SK-N-SH (cell line): ENCODE measurements at places on chromosomes 3 and 15.
A peak's percentile ranks its signal among the peaks of the same experiment; 100 is the strongest.

DNA sequence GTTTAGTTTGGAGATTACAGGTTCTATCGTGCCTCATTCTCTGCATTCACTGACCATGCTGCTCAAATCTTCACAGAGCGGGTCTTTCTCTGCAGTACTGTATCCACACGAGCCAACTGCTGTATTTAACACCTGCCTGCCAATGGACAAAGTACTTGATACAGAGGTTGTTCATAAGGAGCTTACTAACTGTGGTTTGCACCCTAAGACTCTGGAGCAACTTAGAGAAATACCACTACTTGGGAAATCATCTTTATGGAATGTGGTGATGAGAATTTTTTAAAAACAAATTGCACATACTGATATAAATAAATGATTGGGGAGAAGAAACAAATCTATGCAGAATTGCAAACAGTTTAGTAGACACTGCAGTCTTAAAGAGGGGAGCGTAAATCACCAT is 90.0 kb downstream of the PPP2R3A start:
- DNase-seq, result no peak

DNA sequence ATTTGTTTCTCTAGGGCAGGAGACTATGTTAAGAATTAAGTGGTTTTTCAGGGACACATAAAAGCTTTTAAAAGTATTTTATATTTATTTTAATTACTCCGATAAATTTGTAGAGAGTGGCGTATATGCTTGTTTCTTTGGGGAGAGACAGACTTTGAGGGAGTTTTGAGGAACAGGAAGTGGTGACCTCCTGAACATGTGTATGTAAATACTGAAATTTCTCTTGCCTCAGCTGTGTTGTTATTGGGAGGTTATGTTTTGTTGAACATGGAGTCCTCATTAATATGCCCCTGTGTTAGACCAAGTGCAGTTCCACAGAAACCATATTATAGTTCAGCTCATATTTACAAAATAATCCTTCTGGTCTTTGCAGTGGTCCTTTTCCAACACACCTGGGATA is 41.8 kb upstream of the UTS2B start:
- DNase-seq, result no peak

GRCh38 chr3:46874430-46874829 is 3.1 kb upstream of the PTH1R start:
- no peak for DNase-seq

DNA sequence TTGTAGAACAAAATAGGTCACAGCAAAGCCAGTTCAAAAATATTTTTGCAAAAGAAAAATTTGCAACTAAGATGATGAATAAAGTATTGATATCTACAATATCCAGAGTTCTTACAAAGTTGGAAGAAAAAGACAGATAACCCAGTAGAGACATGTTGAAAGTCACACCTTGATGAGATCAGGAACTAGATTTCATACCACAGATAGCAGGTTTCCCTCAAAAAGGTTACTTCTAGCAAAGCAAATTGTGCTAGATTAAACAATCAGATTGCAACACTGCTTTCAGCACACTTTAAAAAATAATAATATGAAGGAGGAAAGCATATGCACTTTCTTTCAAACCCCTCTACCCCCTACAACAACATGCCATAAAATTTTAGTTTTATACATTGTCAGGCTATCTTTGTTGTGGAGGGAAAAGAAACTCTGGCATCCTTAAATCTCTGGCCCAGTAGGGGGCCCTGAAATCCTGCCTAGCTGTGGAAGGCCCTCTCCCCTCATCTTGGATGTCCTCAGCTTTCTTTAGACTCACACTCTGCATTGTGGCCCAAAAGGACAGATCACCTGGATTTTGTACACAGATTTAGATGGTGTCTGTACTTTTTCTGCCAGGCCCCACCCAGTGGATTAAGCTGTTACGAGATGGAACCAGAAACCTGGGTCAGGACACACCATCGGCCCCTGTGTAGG is 50.9 kb downstream of the CCR3 start:
- no peak for DNase-seq

DNA sequence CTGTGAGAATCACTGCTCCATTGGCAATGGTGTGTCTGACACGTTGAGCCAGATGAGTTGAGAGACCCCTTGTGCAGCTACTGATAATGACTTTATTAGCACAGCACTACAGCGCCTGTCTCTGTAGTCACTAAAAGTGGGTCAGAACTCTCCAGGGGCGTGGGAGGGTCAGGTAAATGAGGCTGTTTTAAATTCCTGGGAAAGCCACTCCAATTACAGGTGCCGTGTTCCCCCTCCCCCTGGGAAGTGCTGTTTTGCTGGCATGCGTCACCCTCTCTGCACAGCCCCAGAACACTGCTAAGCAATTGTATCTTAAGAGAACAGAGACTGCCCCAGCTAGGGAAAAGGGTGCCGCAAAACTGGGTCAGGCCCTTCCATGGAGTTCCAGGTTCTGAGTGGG is 21.5 kb upstream of the CPNE9 start:
- no peak for DNase-seq

- DNase-seq, result peak; percentile 78
Measured at GRCh38 chr3:14144423-14145075, 19.7 kb downstream of the TMEM43 start.

DNA sequence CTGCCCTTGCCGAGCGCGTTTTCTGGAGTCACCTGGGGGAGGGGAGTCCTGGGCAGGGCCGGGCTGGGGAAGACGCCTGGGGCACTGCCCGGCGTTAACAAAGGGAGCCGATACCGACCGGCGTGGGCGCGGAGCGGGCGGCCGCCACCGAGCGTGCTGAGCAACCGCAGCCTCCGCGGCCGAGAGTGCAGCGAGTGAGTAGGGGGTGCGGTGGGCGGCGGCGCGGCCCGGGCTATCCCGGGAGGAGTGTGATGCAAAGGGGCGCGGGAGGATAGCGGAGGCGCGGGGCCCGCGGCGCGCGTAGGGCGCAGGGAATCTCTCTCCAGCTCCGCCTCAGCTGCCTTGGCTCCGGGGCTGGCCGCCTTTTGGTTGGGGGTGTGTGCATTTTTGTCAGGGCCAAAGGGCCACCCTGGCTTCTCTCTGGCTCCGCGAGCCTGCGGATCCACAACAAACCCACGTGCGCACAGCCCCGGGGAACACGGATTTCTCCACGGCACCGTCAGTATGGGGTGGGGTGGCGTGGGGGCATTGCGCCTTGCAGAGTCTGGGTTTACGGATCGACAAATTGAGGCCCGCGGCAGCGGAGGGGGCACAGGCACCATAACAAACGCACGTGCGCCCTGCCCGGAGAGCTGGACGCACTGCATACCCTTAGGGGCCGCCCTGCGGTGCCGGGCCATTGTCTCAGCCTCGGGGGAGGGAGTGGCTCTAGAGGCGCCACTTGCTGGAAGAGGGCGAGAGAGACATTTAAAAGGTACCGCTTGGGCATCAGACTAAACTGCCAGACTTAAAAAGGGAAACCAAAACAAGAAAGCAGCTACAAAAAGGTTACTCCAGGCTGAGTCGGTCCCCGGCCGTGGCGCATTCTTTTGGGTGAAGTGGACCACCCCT is 560 bp downstream of the ST6GAL1 start:
- DNase-seq, result peak; percentile 73

- DNase-seq, result no peak
Measured at GRCh38 chr15:83694536-83694935, 40.6 kb downstream of the ADAMTSL3 start.

- no peak for DNase-seq
Measured at GRCh38 chr3:128863560-128863959, 15.9 kb upstream of the ACAD9 start.

- DNase-seq, result no peak
Measured at GRCh38 chr3:53067567-53067966, 21.7 kb upstream of the SFMBT1 start.

DNA sequence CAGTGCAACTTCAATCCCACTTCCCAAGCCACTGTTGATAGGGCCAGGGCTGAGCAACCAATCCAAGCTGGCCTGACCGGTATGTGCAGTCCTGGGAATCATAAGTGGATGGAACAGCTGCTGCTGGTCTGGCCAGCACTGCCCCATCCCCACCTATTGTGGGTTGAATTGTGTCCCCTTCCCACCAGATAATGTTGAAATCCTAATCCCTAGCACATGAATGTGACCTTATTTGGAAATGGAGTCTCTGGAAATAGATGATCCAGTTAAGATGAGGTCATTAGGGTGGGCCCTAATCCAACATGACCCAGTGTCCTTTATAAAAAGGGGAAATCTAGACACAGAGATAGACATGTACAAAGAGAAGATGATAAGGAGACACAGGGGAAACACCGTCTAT is 13.7 kb upstream of the PDIA5 start:
- DNase-seq, result no peak

GRCh38 chr3:196431181-196432136 is 768 bp downstream of the UBXN7 start:
- DNase-seq, result peak; percentile 44

DNA sequence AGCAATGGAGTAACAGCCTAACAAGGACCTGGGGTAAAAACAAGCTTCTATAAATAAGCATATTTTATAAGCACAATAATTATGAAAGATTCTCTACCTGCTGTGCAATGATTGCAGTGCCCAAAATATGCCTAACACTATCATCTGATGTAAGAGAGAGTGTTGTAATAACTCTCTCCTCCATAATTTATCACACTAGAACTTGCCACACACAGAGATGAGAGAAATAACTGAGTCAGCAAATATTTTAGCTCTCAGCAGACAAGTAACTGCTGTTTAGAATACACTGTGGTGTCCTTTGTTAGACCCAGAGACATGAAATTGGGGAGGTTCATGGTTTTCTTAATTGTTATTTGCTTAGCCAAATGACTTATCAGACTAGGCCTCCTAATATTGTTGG is 105.3 kb upstream of the ACP3 start:
- DNase-seq, result no peak

GRCh38 chr3:118116991-118117390 is 917.7 kb downstream of the IGSF11 start:
- DNase-seq, result no peak

- peak; percentile 41 for DNase-seq
Measured at GRCh38 chr15:23690450-23690852, 3.3 kb upstream of the NDN start.
